ENCODE measurements at places on chromosomes 6 and 20.

DNA sequence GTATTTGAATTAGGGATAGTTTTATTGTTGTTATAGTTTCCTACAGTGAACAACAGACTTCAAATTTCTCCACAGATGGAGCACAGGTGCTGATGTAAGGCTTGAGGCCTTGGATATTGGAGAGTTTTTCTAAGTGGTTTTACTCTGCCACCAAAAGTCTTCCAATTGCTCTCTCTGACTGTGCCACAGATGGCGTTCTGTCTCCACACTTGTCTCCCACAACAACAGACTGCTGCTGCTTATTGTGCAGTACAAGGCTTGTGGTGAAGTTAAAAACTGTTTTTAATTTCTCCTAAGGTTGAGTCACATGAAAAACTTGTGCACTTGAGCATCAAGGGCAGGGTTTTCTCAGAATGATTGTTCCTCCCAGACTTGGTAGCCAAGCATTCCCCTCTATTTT lies 460.9 kb upstream of the KHDRBS2 start:
- no peak for DNase-seq

DNA sequence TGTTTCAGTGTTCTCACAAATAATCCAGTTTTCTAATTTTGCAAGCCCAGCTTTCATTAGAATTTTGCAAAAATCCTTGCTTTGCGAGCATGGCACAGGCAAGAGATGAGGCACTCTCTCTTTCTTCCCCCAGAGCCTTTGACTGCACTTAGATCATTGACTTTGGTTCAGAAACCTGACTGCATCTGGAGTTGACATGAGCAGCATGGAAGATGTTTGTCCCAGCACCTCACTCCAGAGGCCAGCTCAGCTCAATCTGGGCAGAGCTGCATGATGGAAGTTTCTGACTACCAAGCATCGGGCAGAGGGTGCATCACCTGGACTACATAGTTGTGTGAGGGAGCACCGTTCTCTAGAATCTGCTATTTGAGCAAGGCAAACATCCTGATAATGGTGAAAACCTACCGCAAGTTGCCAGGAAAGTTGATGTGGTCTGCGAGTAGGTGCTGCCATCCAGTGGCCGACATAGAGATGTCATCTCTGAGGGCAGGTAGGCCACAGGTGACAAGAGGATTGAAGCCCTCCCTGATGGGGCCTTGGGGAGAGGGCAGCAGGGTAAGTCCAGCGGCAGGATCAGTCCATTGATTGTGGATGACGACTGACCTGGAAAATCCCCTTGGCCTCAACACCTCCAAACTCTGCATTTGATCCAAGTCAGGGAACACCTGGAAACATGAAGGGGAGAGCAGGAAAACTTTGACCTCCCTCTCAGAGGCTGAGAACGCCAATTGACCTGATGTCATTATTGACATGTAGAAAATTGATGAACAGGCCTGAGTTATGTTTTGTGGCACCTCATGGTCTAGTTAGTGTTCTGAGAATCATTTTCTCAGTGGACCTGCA lies 3.8 kb upstream of the LPA start:
- DNase-seq = peak; percentile 49

GRCh38 chr6:68654134-68654533 lies 19.1 kb downstream of the ADGRB3 start:
- DNase-seq = no peak

DNA sequence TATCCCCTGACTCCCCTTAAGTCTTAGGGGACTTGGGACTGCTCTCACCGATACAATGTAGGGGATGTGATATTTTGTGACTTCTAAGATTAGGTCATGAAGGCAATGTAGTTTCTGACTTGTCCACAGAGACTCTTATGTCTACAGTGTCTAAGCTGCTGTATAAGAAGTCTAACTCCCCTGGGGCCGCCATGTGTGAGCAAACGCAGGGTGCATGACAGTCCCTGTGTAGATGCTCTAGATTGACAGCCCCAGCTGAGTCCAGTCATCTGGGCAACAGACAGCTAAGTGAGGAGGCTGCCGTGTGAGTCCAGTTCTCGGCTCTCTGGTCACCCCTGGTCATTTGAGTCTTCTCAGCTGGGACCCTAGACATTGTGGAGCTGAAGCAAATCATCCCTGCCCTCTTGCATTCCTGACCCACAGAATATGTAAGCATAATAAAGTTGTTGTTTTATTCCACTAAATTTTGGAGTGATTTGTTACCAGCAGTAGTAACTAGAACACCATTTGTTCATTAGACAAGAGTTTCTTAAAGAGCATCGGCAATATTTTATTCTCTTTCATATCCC lies 743.3 kb upstream of the CHD6 start:
- no peak for DNase-seq

GRCh38 chr6:170289180-170289931 lies 1.5 kb downstream of the DLL1 start:
- no peak for DNase-seq

DNA sequence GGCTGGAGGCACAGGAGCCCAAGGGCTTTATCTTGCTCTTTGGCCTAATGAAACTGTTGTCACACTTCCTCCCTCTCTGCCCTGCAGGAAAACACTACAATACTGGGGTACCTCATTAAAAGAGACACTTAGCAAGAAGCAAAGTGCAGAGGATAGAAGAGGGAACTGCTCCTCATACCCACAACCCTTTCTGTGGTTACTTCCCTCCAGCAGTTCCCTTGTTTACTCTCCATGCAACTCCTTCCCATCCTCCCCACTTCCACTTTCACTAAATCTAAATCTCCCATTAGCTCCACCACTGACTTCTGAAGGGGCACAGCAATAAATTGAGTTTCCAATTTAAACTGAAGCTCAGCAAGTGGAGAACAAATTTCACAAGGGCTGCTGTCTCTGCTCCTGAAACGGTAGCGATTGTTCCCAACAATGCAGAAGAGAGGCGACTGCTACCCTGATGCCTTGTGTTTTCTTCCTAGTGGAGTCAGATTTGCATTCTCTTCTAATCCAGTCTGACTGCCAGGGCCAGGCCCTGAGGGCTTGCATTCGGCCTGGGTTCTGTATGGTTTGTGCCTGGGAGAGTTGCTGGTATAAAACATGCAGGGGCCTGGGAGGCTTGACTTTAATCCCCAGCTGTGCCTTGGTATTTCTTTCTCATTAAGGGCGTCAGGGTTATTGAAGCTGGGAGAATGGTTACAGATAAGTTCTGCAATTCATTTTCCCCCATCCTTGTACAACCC lies 454.7 kb downstream of the TFAP2B start:
- no peak for DNase-seq

GRCh38 chr6:145025488-145025887 lies 709.8 kb downstream of the EPM2A start:
- no peak for DNase-seq

Measured in activated CD4-positive, alpha-beta memory T cell treated with anti-CD3 and anti-CD28 coated beads, Interleukin-2, amount 10 ng/mL, durations not matched to agents 7 days and 5 days (primary cell).